Dorsolateral prefrontal cortex (tissue), 122 donors: ENCODE measurements at places on chromosomes 2 and 18. TPM values are rescaled to one million over a fixed set of nuclear protein-coding genes. Genes with fewer than 3 reads are reported as not detected.

- DNase-seq, result peak; percentile 64
Observed at GRCh38 chr2:217248312-217248935, 388.6 kb upstream of the TNP1 start.

FAM98A gene
- total RNA-seq, result 75.2 TPM

DNA sequence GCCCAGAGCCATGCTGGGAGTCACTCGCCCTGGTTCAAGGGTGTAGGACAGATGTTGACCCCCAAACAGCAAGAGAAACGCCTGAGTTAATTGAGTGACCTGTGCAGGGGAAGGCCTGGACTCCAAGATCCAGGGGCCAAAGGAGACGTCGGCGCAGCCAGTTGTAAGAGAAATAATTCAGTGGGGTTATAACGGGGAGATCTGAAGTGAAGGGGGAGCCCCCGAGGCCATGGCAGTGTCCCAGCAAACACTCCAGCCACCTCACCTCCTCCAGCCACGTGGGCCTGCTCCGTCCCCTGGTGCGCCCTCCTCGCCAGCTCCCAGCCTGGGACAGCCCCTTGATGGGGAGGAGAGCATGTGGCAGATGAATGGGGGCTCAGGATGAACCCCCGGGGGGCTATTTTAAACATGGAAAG lies 130.7 kb upstream of the GPC1 start:
- no peak for DNase-seq

GALR1 gene
- 2.0 TPM for total RNA-seq

GRCh38 chr2:11980809-11981208 lies 234.4 kb downstream of the LPIN1 start:
- no peak for DNase-seq

GRCh38 chr18:29154758-29155725 lies 978.1 kb upstream of the CDH2 start:
- no peak for DNase-seq

PTPRN gene
- 85.5 TPM for total RNA-seq

- DNase-seq, result no peak
Observed at GRCh38 chr2:58130238-58130637, 83.6 kb downstream of the VRK2 start.
